Cerebellum (tissue), 4 donors: ENCODE measurements at places on chromosomes 13 and 19. TPM values are rescaled to one million over a fixed set of nuclear protein-coding genes. Genes with fewer than 3 reads are reported as not detected.

The C1QTNF9B gene
- total RNA-seq: not detected

- DNase-seq: no peak
These were observed 27.6 kb upstream of the MATK start for GRCh38 chr19:3813473-3814392.

GRCh38 chr13:33263484-33263883, 22.1 kb downstream of the STARD13 start:
- DNase-seq: no peak

DNA sequence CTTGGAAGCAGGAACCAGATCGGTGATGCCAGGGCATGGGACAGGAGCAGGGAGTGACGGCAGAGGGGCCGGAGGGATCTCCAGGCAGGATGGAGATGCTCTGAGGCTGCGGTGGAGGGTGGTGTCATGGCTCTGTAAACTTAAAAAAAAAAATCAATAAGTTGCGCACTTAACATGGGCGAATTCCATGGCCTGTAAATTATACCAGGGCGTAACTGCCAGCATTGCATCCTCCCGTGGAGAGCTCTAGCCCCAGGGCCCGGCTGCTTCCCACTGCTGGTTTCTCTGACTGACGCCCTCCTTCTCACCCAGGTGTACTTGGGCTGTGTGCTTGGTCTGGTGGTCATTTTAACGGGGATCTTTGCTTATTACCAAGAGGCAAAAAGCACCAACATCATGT, 8.7 kb downstream of the ATP12A start:
- no peak for DNase-seq

DNA sequence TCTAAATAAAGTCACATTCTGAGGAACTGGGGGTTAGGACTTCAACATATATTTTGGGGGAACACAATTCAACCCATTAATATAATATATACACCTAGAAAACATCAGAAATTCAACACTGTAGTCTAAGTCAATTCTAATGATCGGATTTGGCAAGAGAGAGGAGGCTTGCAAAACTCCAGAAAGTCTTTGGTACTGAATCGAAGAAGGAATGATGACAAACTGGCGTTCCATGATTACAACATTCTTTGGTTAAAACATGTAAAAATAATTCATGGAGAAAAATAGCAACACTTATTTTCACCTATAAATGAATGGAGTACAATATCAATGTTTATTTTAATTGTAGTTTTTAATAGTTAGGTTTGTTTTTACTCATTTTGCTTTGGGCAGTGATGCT, 62.4 kb downstream of the MBNL2 start:
- DNase-seq: no peak

- DNase-seq: peak; percentile 83
These were observed 55.0 kb downstream of the ZIC5 start for GRCh38 chr13:99916366-99917103.

DNA sequence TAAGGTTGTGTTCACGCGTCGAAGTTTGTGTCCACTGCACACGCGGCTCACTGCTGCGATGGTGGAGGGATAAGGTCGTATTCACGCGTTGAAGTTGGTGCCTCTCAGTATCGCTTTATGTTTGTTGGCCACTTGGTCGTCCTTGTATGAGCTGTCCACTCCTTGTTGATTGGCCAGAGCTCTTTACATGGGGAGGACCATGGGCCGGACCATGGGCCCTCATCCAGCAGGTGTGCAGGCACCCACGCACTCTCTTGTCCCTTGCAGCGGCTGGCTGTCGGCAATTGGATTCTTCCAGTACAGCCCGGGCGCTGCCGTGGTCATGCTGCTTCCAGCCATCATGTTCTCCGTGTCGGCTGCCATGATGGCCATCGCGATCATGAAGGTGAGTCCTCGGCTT, 17.6 kb downstream of the ADAT3 start:
- DNase-seq: no peak

- no peak for DNase-seq
These were observed 47.3 kb upstream of the C13orf42 start for GRCh38 chr13:51158365-51158764.

- no peak for DNase-seq
These were observed 176.6 kb downstream of the LMO7 start for GRCh38 chr13:75812751-75813181.

- DNase-seq: no peak
These were observed 8.6 kb downstream of the GTF2F1 start for GRCh38 chr19:6384381-6384780.

DNA sequence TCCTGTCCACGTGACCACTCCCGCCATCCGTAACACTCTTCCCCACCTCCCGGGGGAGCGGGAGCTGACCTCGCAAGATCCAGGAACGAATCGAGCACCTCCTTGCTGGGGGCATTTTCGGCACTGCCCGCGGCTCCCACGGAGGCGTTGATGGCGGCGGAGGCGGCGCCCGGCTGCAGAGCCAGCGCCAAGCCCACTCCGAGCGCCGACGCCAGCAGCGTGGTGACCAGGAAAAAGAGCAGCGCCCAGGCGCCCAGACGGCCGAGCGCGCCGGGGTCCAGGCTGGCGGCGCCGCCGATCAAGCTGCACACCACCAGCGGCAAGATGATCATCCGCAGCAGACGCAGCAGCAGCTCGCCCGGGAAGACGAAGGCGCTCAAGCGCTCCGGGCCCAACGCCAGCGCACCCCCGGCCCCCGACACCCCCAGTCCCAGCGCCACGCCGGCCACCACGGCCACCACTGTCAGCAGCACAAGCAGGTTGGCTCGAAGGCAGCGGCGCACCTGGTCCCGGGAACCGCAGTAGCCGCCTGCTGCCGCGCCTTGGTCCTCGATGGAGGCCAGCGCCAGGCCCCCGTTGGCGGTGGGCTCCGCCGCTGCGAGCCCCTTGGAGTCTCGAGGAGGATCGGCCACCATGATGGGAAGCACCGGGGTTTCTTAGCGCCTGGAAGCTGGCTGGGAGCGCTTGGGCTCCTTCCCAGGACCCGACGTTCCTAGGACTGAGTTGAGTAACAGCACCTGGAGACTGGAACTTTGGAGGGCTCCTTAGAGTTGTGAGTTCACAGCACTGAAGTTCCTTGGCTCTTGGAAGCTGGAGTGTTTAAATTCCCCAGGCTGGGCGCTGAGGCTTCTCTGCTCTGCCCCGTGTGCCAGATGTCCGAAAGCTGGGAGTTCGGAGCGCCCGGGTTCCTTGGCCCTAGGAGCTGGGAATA, 798 bp downstream of the SLC1A5 start:
- no peak for DNase-seq

GRCh38 chr19:52896431-52897137, 851 bp downstream of the ZNF320 start:
- DNase-seq: peak; percentile 13

- DNase-seq: no peak
These were observed 14.0 kb downstream of the SYMPK start for GRCh38 chr19:45848922-45849321.

The MEDAG gene
- 0.27 TPM for total RNA-seq

The ICAM5 gene
- total RNA-seq: 1.6 TPM

- no peak for DNase-seq
These were observed 31.5 kb downstream of the SLC7A1 start for GRCh38 chr13:29563941-29564340.

The BICRA gene
- 9.1 TPM for total RNA-seq
